ENCODE measurements at places on chromosomes 7 and 10.

- DNase-seq = peak; percentile 95
Measured at GRCh38 chr10:11721806-11722205, 20.4 kb upstream of the ECHDC3 start.

GRCh38 chr10:124949543-124949942 lies 7.6 kb downstream of the ZRANB1 start:
- peak; percentile 8 for DNase-seq

DNA sequence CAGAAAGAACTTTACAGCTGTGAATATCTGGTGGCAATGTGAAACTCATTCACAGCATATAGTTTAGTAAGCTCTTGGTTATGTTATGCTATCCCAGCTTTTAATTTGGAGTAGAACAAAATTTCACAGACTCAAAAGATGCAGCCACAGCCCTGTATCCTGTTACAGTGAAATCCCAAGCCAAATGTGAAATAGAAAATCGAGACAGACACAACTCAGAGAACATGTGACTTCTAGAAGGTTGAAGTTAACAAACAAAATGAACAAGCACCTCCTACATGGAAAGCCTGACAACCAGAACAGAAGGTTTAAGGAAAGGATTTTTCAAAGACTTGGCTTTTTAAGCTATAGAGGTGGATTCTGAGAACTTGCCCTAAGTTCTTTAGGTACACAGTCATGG lies 39.6 kb downstream of the JAZF1 start:
- DNase-seq = peak; percentile 52

DNA sequence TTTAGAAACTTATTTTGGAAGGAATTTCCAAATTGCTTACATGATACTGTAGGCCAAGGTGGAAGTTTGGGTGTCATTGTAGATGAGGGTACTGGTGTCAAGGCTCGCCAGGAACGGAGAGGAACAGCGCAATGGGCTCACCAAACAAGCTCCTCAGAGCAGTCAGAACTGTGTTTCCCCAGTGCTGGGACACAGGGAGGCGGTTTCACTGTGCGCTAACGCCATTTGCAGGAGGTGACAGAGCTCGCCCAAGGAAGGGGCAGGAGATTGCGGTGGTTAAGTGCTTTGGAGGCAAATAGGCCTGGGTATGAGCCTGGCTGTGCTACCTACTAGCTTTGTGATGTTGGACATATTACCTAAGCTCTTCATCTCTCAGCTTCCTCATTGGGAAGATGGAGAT lies 57.3 kb downstream of the HHEX start:
- DNase-seq = no peak

- DNase-seq = peak; percentile 6
Measured at GRCh38 chr10:36888925-36889573, 236.3 kb upstream of the ANKRD30A start.

- peak; percentile 81 for DNase-seq
Measured at GRCh38 chr7:77866786-77867536, 68.4 kb downstream of the PHTF2 start.
